IMR-90 (cell line): ENCODE measurements at places on chromosomes 6 and 20. TPM values are rescaled to one million over a fixed set of nuclear protein-coding genes. Genes with fewer than 3 reads are reported as not detected.

C6orf141 gene
- not detected in 2 replicates for total RNA-seq

GRCh38 chr20:24567508-24567907 lies 98.1 kb downstream of the SYNDIG1 start:
- DNase-seq = no peak

DNA sequence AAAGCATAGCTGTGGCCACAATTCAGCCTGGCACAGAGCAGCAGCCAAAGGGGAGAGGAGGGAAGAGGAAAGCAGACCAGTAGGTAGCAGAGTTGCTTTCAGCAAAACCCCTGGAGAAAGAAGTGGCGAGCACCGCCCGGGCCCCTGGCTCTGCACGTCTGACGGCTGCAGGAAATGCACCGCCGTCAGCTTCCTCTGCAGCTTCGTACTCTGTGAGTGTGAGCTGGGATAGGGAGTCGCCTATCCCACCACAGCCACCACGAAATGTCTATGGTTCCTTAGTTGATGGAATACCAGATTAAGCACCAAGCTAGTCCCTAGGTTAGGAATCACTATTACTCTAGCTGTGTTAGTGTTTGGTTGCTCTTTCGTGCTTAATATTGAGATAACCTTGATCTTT lies 79.9 kb upstream of the NAA20 start:
- no peak for DNase-seq

DNA sequence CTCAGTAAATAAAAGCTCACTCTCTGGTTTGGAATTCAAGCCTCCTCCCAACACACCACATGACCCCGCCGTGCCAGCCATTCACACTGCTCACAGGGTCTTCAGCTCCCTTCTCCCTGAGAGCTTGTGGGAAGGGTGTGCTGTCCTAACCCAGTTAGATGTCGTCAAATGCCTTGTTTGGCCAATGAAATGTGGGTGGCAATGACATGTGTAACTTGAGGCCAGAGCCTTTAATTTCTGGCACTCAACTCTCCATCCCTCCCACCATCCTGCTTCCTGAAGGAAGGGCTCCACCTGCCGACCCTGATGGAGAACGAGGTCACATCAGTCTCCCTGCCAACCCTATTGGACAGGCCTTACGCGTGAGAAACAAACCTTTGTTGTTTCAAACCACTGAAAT lies 224.5 kb upstream of the AGPAT4 start:
- DNase-seq = peak; percentile 61
